ENCODE measurements at places on chromosomes 5 and 9.

GRCh38 chr5:72817671-72818266 is 1.3 kb downstream of the TNPO1 start:
- DNase-seq: no peak

- no peak for DNase-seq
Observed at GRCh38 chr5:172816925-172817562, 17.0 kb upstream of the ERGIC1 start.

DNA sequence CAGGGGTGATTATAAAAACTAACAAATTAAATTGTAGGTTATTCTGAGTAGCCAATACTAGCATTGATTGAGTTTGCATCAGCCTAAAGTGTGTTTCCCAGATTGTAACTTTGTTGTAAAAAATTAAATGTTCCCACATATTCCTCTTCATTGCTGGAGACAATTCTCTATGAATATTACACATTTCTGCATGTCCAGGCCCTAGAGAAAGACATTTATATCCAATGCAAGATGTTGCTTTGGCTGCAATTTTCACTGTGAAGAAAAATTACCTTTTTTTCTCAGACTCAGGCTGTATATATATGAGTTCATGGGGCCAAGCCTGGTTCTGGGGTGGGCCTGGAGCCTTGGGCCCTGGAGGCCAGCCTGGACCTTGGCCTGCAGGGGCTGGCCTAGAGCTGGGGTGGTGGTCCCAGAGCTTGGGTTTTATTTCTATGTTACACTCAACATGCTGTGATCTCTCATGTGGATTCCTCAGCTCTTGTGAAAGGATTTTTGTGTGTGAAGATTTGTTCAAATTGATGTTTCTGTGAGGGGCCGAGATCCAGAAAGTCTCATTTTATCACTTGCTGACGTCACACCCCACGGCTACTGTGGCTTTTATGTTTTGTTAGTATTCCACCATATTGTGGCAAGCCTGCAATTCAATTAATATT is 232.5 kb downstream of the SPATA31A1 start:
- DNase-seq: no peak

DNA sequence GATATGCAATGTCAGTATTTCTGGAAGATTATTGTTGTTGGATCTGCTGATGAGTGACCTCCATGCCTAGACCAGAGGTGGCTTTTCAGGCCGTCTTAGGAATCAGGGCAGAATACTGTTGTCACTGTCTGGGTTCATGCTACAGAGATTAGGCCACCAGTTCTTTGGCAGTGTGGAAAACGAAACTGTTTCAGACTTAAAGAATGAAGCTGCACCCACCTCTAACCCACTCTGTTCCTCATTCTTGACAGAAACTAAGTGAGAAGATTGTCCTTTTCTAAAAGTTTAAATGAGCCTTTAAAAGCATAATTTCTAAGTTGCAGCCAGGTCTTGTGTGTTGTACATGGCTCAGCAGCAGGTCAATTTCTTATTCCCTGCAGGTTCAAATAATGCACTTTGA is 444.3 kb downstream of the ENC1 start:
- DNase-seq: no peak

DNA sequence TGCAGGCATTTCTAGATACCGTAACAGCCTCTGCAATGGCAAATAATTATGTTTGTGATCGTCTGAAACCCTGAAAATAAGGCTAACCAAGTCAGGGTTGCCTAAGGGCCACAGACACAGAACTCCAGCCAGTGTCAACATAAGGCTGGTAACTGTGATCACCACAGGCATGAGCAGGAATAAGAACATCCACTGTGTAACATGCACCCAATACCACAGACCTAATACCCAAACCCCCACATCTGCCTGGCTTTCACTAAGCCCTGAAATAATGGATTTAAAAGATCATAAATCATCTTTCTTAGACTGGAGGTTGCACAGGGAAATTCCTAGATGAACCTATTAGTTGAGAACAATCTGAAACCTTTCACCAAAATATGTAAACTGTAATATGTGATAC is 394.5 kb downstream of the NFIB start:
- DNase-seq: no peak

DNA sequence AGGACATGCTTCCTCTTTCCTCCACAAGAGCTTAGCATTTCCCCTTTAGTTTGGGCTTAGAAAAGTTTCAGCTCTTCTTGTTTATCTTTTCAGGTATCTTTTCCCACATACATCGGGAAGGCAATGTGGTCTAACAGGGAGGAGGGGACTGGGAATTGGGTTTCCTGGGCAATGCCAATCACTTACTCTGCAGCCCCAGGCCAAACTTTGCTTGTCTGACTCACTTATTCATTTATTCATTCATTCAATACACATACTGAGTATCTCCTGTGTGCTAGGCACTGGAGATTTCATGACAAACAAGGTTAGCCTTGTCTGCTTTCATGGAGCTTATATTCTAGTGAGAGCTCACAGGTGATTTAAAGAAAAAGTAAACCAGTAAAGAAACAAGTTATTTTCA is 10.7 kb upstream of the POU4F3 start:
- DNase-seq: no peak

DNA sequence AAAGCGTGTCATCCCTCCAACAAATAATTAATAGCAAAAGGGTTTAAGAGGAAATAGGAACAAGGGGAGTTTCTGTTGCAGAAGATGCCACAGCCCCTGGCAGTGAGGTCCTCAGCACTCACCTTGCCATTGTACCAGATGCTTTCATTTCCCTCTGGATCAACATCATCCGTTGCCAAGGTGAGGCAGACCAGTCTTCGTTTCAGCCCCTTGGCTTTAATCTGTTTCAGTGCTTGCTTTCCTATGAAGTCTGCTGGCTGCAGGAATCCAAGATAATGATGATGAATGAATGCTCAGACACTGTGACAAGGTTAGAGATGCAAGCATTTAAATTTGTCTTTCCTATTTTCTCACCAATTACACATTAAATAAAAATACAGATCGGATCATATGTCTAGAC is 20.0 kb upstream of the ARSB start:
- DNase-seq: no peak

GRCh38 chr5:168837852-168838251 is 258.7 kb upstream of the PANK3 start:
- DNase-seq: no peak

All from mesothelial cell of epicardium (in vitro differentiated cells).